ENCODE measurements at places on chromosomes 2 and 18.

DNA sequence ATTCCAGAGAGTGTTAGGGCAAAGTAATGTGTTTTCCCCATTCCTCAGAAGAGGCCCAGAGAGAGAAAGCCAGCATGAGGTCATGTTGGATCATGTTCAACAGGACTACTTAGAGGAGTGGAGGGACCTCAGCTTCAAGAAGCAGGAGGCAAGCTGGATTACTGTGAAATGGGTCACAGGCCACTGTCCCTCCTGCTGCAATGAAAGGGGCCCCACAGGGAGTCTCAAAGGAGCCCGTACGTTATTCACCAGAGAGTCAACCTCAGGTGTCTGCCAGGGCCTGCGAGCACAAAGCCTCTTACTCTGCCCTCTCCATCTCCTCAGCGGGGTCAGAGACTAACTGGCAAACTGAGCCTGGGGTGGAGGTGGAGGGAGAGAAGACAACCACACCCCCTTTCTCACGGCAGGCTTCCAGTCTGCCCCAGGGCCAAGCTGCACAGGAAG is 27.2 kb upstream of the ACYP2 start:
- no peak overlapping the region for H3K4me3 ChIP-seq
- H3K27ac ChIP-seq = no peak overlapping the region
- no peaks in the 10 kb centered on the region for H3K27me3 ChIP-seq
- no peaks in the 10 kb centered on the region for H3K36me3 ChIP-seq
- H3K4me1 ChIP-seq = peaks cover 12% of the 10 kb centered on the region
- no peak for DNase-seq

GRCh38 chr2:108884619-108885018 is 98.0 kb downstream of the CCDC138 start:
- H3K27ac ChIP-seq = no peak overlapping the region
- no peaks in the 10 kb centered on the region for H3K36me3 ChIP-seq
- DNase-seq = no peak
- H3K4me3 ChIP-seq = no peak overlapping the region
- no peaks in the 10 kb centered on the region for H3K4me1 ChIP-seq
- no peaks in the 10 kb centered on the region for H3K27me3 ChIP-seq

- H3K4me1 ChIP-seq = no peaks in the 10 kb centered on the region
- no peak for DNase-seq
- H3K4me3 ChIP-seq = no peak overlapping the region
- no peaks in the 10 kb centered on the region for H3K27me3 ChIP-seq
- H3K36me3 ChIP-seq = no peaks in the 10 kb centered on the region
Observed at GRCh38 chr2:193496786-193497185, 1302.1 kb upstream of the TMEFF2 start.

GRCh38 chr2:104371087-104371781 is 482.7 kb upstream of the POU3F3 start:
- no peak for DNase-seq
- no peaks in the 10 kb centered on the region for H3K27me3 ChIP-seq
- H3K4me3 ChIP-seq = no peak overlapping the region
- no peaks in the 10 kb centered on the region for H3K4me1 ChIP-seq
- no peaks in the 10 kb centered on the region for H3K36me3 ChIP-seq

GRCh38 chr2:70425682-70426301 is 123.9 kb upstream of the FAM136A start:
- DNase-seq = no peak
- H3K4me3 ChIP-seq = no peak overlapping the region
- no peaks in the 10 kb centered on the region for H3K4me1 ChIP-seq
- no peaks in the 10 kb centered on the region for H3K36me3 ChIP-seq
- H3K27me3 ChIP-seq = no peaks in the 10 kb centered on the region
- H3K27ac ChIP-seq = no peak overlapping the region

GRCh38 chr2:63649829-63650228 is 61.1 kb downstream of the MDH1 start:
- H3K4me1 ChIP-seq = no peaks in the 10 kb centered on the region
- no peak overlapping the region for H3K27ac ChIP-seq
- no peak overlapping the region for H3K4me3 ChIP-seq

DNA sequence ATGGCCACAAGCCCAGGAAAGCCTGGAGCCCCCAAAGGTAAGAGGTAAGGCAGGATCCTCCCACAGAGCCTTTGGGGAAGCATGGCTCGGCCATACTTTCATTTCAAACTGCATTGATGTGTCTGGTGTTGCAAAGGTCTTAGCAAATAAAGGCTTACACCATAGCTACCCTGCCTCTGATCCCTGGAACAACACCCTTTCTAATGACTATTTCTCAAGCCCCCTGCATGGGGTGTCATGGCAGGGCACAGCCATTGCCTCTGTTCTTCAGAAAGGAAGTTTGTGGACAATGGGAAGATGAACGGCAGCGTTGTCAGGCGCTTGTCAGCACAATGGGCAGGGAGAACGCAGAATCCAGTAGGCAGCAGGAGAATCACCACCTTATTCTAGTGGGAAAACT is 435.0 kb upstream of the SMIM21 start:
- H3K4me1 ChIP-seq = no peaks in the 10 kb centered on the region
- no peak overlapping the region for H3K27ac ChIP-seq
- no peak overlapping the region for H3K4me3 ChIP-seq
- H3K36me3 ChIP-seq = no peaks in the 10 kb centered on the region
- H3K27me3 ChIP-seq = no peaks in the 10 kb centered on the region
- DNase-seq = no peak

GRCh38 chr2:119028327-119029174 is 86.6 kb downstream of the MARCO start:
- no peak overlapping the region for H3K4me3 ChIP-seq
- H3K4me1 ChIP-seq = no peaks in the 10 kb centered on the region
- no peaks in the 10 kb centered on the region for H3K36me3 ChIP-seq
- no peak overlapping the region for H3K27ac ChIP-seq
- no peak for DNase-seq
- H3K27me3 ChIP-seq = no peaks in the 10 kb centered on the region

DNA sequence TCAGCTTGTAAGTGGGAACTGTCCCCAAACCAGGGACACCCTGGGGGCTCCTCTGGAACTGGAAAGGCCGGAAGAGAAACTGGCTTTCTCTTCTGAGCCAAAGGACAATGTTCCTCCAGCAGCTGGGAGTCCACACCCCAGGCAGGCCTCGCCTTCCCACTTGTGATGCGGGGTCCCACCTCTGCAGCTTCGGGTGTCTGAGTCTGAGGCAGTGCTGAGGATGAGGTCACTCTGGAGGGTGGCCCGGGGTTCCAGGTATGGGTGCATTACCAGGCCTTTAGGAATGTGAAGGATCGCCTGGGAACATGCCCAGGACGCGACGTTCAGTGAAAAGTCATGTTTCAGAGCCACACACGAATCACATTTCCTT is 18.2 kb upstream of the BOK start:
- peaks cover 6% of the 10 kb centered on the region for H3K27me3 ChIP-seq
- no peak overlapping the region for H3K4me3 ChIP-seq
- H3K27ac ChIP-seq = no peak overlapping the region
- H3K4me1 ChIP-seq = no peaks in the 10 kb centered on the region
- no peaks in the 10 kb centered on the region for H3K36me3 ChIP-seq

DNA sequence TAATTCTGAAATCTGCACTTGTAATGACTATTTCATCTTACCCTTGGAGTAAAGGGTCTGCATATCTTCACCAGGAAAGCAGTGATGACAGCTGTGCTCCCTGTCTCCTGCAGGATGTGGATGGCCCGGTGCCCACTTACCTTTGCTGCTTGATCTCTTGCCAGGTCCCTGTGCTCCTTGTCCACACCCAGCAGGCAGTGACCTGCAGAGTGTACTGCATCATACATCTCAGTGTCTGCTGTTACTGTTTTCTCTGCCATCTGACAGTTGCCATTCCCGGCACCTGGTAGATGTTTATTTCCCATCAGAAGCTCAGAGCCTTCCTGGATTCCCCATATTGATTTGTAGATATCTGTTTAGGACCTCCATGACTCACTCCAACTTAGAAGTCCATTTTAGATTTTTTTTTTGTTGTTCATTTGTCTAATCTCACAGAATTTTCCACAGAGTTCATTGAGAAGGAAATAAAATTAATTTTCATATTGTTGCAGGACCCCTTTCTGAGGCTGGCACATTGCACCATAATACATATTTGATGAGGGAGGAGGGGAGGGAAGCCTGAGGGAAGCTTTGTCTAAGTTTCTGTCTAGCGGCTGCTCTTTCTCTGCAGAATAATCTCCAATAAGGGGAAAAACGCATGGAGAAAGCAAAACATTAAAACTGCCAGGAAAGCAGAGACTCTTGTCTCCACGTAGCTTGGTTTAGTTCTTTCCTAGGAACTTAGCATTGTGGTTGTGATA is 697.5 kb upstream of the RAB6C start:
- DNase-seq = no peak
- H3K4me1 ChIP-seq = no peaks in the 10 kb centered on the region
- H3K27ac ChIP-seq = no peak overlapping the region
- H3K36me3 ChIP-seq = no peaks in the 10 kb centered on the region

DNA sequence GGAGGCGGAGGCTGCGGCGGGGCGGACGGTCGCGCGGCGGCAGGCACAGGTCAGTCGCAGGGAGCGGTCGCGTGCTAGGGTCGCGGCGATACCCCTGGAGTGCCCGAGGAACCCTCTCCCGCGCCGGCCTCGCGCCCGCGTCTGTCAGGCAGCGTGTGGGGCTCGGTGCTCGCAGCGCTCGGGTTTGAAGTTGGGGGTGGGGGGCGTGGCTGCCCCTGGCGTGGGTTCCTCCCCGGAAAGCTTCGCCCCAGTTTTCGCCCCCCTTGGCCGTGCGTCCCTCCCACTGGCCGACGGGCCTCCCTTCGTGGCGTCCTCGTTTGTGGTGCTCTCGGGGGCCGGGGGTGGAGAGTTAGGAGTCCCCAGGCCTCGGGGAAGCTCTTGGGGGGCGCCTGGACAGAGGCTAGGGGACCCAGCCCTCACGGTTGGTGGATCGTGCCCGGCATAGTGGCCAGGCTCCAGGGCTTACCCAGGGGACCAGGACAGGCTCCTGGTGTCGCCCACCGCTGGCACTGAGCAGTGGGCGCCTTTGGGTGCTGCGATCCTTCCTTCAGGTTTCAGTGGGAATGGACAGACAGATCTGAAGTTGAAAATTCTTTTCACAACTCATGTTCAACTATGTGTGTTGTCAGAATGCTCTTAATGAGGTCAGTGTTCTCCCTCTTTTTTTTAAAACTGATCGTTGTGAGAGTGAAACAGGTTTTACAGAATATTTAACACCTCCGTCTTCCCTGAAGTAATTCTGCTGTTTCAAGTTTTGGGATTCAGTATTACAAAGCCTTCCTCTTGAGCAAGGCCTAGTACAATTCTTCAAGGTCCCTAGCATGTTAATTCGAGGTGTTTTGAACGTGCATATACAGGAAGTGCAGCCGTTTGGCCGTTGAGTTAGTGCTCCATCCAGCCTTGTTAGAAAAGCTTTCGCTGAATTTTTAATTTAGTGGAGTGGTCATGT is 604 bp downstream of the RALBP1 start:
- H3K27me3 ChIP-seq = no peaks in the 10 kb centered on the region
- H3K4me1 ChIP-seq = peaks cover 19% of the 10 kb centered on the region
- H3K4me3 ChIP-seq = peak overlapping the region; percentile 86

GRCh38 chr18:54880395-54881105 is 52.3 kb downstream of the RAB27B start:
- H3K4me3 ChIP-seq = no peak overlapping the region
- no peaks in the 10 kb centered on the region for H3K27me3 ChIP-seq
- H3K4me1 ChIP-seq = no peaks in the 10 kb centered on the region

Data from CD8-positive, alpha-beta memory T cell (primary cell).